ENCODE measurements at places on chromosomes 12 and 14.

GRCh38 chr12:1282670-1283315 is 291.8 kb downstream of the ERC1 start:
- DNase-seq: no peak

DNA sequence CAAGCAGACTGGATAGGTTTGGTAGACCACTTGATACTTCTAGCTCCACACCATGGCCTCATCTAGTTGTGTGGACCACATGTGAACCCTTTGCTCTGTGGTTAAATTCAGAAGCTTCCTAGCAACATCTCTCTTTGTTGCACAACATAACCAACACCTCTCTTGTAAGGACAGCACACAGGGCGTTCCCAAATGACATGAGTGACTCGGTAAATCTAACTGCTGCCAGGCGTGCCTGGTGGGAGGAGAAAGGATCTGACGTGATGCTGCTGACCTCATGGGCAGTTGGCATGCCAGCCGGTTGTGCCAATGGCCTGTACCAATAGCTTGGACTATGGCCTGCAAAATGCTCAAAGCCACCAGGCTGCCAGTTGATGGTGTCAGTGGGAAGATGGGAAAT is 93.8 kb downstream of the CPSF2 start:
- no peak for DNase-seq

DNA sequence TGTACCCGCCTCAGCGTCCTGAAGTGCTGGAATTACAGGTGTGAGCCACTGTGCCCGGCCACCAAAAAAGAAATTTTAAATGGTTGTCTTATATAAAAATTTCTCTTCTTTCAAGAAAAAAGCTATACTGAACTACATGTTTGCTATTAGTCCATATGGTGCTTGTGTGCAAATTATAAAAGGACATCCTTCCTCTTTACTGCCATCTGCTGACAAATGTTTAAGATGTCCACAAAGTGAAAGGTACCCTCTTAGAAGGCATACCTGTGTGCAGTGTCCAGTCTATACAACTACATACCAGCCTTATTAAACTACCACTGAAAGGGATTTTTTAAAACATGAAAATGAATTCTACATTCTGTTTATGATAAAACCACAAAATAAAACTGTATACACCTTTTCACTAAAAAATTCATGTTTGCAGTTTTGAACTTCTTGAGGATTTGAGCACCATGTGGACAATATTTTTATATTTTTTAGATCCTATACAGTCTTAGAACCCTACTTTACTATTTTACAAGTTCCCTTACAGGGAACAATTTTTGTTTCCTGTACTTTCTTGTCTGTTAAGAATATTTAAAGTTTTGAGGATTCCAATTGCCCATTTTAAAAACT is 32.8 kb upstream of the TOMM20L start:
- DNase-seq: no peak

DNA sequence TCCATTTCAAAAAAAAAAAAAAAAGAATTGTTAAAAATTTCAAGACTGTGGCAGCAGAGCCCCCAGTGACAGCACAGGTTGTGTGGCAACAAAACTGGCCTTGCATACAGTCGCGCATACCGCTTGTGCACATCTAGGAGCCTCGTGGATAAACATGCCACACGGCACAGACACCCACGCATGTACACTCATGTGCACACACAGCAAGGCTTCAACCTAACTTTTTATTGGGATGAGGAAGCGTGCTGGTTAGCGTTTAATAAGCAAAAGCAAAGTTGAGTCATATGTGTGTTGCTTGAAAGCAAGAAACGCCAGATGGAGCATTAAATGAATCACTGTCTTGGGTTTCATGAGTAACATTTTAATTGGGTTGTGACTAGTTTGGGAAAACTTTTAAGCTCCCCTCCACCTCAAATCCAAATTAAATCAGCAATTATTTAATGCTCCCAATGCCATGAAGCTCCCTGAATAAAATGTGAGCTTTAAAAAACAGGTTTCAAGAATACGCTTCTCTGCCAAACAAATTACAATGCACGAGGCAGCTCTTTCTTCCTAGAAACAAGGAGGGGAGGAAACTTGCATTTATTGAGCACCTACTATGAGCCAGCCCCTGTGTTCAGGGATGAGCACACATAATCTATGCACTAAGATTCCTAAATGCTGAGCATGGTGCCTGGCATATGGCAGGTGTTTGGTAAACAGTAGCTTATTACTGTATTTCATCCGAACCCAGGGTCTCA is 35.7 kb upstream of the EML1 start:
- DNase-seq: no peak

DNA sequence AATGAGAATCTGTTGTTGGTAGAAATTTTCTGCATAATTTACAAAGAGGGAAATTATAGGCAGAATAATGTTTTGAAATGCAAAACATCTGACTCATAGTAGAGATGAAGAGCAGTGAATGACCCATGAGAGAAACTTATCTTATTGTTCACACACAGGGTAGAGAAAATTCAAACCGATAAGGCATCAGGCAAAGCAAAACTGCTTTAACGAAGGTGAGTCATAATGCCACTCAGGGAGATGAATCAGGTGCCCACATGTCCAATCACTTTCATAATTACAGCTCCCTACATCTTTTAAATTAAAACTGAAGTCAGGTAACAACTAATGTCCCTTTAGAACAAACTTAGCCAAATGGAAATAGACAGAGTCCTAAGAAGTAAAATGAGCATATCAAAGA is 265.6 kb upstream of the GARIN6 start:
- no peak for DNase-seq

Measured in stimulated activated CD8-positive, alpha-beta memory T cell treated with anti-CD3 and anti-CD28 coated beads, Interleukin-2, amount 100 ng/mL, for 1 hour (primary cell).